ENCODE measurements at places on chromosomes 3 and 15.

GRCh38 chr3:9135526-9135925, 113.9 kb downstream of the SRGAP3 start:
- no peak overlapping the region for H3K27ac ChIP-seq
- H3K27me3 ChIP-seq = peaks cover 2% of the 10 kb centered on the region
- no peak overlapping the region for H3K4me3 ChIP-seq
- no peaks in the 10 kb centered on the region for H3K36me3 ChIP-seq

GRCh38 chr3:147943265-147943945, 534.2 kb downstream of the ZIC1 start:
- DNase-seq = no peak
- no peaks in the 10 kb centered on the region for H3K27me3 ChIP-seq
- H3K27ac ChIP-seq = no peak overlapping the region
- H3K36me3 ChIP-seq = no peaks in the 10 kb centered on the region

- no peak overlapping the region for H3K27ac ChIP-seq
- no peaks in the 10 kb centered on the region for H3K4me1 ChIP-seq
- peaks cover 14% of the 10 kb centered on the region for H3K27me3 ChIP-seq
- no peak overlapping the region for H3K4me3 ChIP-seq
- no peaks in the 10 kb centered on the region for H3K36me3 ChIP-seq
- DNase-seq = no peak
Observed at GRCh38 chr3:134336587-134336986, 37.7 kb downstream of the AMOTL2 start.

DNA sequence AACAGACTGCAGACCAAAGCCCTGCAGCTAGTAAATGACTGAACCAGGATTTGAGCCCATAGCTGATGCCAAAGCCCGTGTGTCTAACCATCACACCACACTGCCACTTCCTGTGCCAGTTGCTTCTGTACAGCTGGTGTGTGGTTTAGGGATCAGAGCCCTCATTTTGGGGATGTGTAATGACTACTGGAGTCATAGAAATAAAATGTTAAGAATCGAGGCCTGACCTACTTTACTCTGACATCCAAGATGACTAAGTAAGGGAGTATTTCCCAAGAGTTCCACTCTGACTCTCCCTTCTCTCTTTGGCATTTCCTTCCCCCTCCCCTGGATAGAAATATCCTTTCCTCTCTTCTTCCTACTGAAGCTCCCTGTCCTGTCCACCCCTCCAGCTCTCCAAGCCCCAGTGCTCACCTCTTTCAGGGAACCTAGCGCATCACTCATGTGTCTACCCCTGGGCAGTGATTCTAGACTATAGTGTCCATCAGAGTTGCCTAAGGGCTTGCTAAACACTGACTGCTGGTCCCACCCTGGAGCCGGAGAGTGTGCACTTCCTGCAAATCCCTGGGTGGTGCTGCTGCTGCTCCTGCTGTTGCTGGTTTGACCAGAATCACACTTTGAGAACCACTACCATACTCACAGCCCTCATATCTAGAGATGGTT, 53.8 kb downstream of the MGLL start:
- H3K4me3 ChIP-seq = no peak overlapping the region
- H3K36me3 ChIP-seq = no peaks in the 10 kb centered on the region
- no peaks in the 10 kb centered on the region for H3K4me1 ChIP-seq
- peaks cover 14% of the 10 kb centered on the region for H3K27me3 ChIP-seq
- no peak for DNase-seq
- H3K27ac ChIP-seq = no peak overlapping the region

- H3K4me3 ChIP-seq = no peak overlapping the region
- no peaks in the 10 kb centered on the region for H3K36me3 ChIP-seq
- no peaks in the 10 kb centered on the region for H3K4me1 ChIP-seq
- DNase-seq = no peak
- no peaks in the 10 kb centered on the region for H3K27me3 ChIP-seq
Observed at GRCh38 chr3:133881939-133882825, 13.5 kb downstream of the RAB6B start.

DNA sequence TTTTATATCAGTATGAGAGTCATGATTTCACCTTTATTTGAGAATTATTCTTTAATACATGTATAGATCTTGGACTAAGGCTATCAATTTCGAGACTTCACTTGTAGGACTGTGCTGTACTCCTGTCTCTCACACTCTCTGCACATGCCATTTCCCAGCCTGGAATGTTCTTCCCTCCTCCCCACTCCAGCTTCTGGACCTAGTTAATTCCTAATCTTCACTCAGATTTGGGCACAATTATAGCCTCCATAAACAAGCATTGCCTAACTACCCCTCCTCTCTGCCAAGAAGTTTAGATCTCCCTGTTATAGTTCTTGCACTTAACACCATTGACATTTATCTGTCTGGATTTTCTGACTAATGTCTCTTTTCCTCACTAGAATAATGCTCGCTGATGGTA, 88.3 kb downstream of the FHIT start:
- no peak overlapping the region for H3K4me3 ChIP-seq
- no peak overlapping the region for H3K27ac ChIP-seq
- H3K36me3 ChIP-seq = no peaks in the 10 kb centered on the region
- peaks cover 6% of the 10 kb centered on the region for H3K4me1 ChIP-seq
- no peaks in the 10 kb centered on the region for H3K27me3 ChIP-seq

DNA sequence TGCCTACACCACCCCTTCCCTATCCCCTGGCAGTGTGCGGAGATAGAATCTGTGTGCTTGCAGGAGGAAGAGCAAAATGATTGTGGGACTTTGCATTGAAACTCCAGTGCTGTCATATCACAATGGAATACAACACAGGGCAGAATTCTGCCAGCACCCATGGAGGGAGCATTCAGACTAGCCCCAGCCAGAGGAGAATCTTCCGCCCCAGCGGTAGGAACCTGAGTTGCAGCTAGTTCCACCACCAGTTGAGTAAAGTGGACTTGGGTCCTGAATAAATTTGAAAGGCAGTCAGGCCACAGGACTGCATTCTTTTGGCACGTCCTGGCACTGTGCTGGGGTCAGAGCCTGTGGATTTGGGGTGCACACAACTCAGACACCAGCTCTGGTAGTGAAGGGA, 27.5 kb downstream of the NCBP2 start:
- H3K36me3 ChIP-seq = peaks cover 6% of the 10 kb centered on the region
- H3K27me3 ChIP-seq = no peaks in the 10 kb centered on the region
- H3K4me3 ChIP-seq = no peak overlapping the region
- H3K27ac ChIP-seq = no peak overlapping the region
- H3K4me1 ChIP-seq = no peaks in the 10 kb centered on the region

DNA sequence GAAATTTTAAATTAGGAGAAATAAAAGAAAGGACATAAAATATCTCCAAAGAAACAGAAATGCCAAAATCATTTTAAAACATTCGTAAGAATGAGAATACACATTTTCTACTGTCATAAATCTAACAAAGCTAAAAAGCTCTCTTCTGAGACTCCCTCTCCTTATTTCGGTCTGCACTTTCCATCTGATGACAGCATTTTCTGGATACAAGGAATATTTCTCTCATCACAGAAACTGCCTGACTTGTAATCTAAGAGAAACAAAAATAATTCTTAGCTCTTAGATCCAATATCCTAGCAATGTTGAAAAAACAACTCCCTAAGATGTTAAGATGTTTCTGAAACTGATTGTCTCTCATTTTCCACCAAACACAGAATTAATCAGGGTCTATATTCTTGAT, 93.5 kb downstream of the PEAK1 start:
- no peak overlapping the region for H3K4me3 ChIP-seq
- no peak for DNase-seq
- no peaks in the 10 kb centered on the region for H3K4me1 ChIP-seq
- H3K27ac ChIP-seq = no peak overlapping the region
- H3K36me3 ChIP-seq = no peaks in the 10 kb centered on the region

GRCh38 chr15:98330692-98331435, 317.5 kb upstream of the IGF1R start:
- peaks cover 2% of the 10 kb centered on the region for H3K27me3 ChIP-seq
- H3K4me3 ChIP-seq = no peak overlapping the region
- no peak overlapping the region for H3K27ac ChIP-seq

DNA sequence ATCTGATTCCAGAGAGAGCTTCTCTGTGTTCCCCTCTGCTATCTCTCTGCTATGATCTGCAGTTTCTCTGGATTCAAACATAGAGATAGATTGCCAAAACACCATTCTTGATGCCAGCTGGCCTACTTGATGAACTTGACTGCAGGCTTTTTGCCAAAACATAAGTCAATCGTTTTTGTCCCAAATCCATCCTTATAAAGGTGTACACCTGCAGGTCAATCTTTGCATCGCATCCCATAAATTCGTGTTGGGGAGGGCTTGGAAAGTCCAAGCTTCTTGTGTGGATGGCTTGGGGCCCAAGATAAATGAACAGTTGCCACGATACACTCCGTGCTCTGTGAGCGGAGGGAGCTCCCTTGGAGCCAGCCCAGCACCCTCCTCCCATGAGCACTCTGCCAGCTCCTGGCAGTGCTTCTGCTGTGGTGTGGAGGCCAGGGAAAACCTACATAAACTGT, 2.7 kb downstream of the CERS3 start:
- DNase-seq = no peak
- H3K36me3 ChIP-seq = no peaks in the 10 kb centered on the region
- no peak overlapping the region for H3K27ac ChIP-seq
- H3K4me1 ChIP-seq = peaks cover 3% of the 10 kb centered on the region
- H3K27me3 ChIP-seq = no peaks in the 10 kb centered on the region
- no peak overlapping the region for H3K4me3 ChIP-seq

GRCh38 chr3:29644956-29645636, 364.2 kb downstream of the RBMS3 start:
- no peak for DNase-seq
- no peak overlapping the region for H3K4me3 ChIP-seq
- H3K27me3 ChIP-seq = no peaks in the 10 kb centered on the region
- H3K4me1 ChIP-seq = no peaks in the 10 kb centered on the region

GRCh38 chr15:100690032-100690794, 87.8 kb downstream of the ASB7 start:
- H3K4me3 ChIP-seq = no peak overlapping the region
- no peak for DNase-seq
- H3K27ac ChIP-seq = no peak overlapping the region
- H3K4me1 ChIP-seq = no peaks in the 10 kb centered on the region
- no peaks in the 10 kb centered on the region for H3K36me3 ChIP-seq

DNA sequence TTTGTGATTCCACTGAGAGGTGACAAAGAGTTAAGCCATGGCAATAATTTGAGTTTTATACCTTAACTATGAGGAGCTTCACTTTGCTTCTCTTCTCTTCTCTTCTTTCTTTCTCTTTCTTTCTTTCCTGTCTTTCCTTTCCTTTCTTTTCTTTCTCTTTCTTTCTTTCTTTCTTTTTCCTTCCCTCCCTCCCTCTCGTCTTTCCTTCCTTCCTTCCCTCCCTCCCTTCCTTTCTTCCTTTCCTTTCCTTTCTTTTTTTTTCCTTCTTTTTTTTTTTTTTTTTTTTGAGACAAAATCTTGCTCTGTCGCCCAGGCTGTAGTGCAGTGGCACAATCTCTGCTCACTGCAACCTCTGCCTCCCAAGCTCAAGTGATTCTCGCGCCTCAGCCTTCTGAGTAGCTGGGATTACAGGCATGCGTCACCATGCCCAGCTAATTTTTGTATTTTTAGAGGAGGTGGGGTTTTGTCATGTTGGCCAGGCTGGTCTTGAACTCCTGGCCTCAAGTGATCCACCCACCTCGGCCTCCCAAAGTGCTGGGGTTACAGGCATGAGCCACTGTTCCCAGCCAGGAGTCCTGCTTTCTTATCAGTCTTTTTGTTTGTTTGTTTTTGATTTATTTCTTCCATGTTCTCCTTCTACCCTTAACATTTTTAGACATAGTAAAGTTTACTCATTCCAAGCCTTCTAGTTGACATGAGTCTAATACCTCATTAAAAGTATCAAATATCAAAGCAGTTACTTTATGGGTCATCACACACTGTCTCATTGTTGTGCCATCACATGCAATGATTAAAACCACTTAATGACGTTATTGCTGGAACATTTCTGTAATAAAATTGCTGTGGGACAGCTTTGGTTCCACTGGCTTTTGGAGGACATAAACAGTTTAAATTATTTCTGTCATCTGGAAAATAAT, 29.9 kb downstream of the SLC49A4 start:
- no peak overlapping the region for H3K27ac ChIP-seq
- no peak for DNase-seq
- no peak overlapping the region for H3K4me3 ChIP-seq
- peaks cover 7% of the 10 kb centered on the region for H3K36me3 ChIP-seq
- no peaks in the 10 kb centered on the region for H3K4me1 ChIP-seq

DNA sequence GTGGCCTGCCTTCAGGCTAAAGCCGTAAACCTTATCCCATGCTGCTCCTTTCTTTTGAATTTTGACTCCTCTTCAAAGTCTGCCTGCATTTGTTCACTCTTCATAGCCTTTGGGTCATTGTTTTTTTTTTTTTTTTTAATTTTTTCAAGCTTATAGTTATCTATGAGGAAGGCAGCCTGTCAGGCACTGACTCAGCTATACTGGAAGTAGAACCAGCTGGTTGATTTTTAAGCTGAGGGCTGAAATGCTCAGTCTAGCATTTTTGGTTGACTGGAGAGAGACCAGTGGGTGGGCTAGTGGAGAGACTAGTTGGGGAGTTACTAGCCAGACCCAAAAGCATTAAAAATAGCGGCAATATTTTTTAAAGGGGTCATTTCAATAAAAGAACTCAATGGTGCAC, 44.1 kb downstream of the C3orf20 start:
- no peaks in the 10 kb centered on the region for H3K4me1 ChIP-seq
- H3K36me3 ChIP-seq = no peaks in the 10 kb centered on the region
- H3K27ac ChIP-seq = no peak overlapping the region
- H3K27me3 ChIP-seq = no peaks in the 10 kb centered on the region
- H3K4me3 ChIP-seq = no peak overlapping the region
- no peak for DNase-seq

DNA sequence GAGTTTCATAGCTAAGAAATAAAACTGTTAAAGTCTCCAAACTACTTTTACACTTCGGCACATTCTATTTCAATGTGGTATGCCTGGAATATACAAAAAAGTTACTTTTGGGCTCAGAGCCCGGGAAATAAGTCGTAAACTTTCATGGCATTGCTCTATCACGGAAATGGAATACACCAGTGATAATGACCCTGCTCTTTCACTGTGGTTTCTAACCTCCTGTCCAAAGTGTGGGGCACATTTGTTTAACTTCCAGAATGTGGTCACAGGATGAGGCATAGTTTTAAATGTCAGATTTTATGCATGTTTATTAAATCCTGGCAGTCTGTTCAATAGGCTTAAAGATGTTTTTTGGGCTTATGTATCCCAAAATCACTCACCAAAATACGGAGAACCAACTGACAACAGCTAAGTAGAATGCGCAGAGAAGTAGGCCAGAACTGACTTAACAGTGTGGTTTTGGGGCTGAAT, 5.1 kb downstream of the CXCR6 start:
- no peak overlapping the region for H3K4me3 ChIP-seq
- peaks cover 17% of the 10 kb centered on the region for H3K36me3 ChIP-seq
- H3K27ac ChIP-seq = peak overlapping the region; percentile 70

GRCh38 chr3:25870452-25870851, 80.6 kb downstream of the OXSM start:
- H3K27me3 ChIP-seq = no peaks in the 10 kb centered on the region

DNA sequence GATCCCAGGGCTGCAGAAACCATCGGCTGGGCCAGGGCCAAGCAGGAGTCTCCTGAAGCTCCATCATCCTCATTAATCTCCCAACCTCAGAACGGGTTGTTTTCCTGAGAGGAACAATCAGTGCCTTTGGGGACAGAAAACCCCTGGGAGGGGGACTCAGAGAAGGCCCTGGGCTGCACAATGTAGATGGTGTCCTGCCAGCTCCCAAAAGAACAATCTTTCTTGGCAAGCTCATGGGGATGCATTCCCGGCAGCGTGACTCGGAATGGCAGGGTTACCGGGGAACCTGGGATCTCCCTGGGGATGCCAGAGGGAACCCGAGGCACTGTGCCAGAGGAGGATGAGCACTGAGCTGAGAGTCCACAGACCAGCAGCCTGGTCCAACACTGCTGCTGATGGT, 72.1 kb upstream of the ATP2B2 start:
- no peak overlapping the region for H3K27ac ChIP-seq
- H3K4me1 ChIP-seq = no peaks in the 10 kb centered on the region
- no peak overlapping the region for H3K4me3 ChIP-seq
- H3K27me3 ChIP-seq = peaks cover 19% of the 10 kb centered on the region
- no peaks in the 10 kb centered on the region for H3K36me3 ChIP-seq
